Prostate gland (tissue), 2 donors: ENCODE measurements at places on chromosomes 6 and 20. TPM values are rescaled to one million over a fixed set of nuclear protein-coding genes. Genes with fewer than 3 reads are reported as not detected.

BLCAP gene
- total RNA-seq = 93.0 TPM

- no peak for DNase-seq
Measured at GRCh38 chr20:24622856-24623255, 153.4 kb downstream of the SYNDIG1 start.

GRCh38 chr6:94215552-94215951, 796.2 kb upstream of the EPHA7 start:
- DNase-seq = no peak

DNA sequence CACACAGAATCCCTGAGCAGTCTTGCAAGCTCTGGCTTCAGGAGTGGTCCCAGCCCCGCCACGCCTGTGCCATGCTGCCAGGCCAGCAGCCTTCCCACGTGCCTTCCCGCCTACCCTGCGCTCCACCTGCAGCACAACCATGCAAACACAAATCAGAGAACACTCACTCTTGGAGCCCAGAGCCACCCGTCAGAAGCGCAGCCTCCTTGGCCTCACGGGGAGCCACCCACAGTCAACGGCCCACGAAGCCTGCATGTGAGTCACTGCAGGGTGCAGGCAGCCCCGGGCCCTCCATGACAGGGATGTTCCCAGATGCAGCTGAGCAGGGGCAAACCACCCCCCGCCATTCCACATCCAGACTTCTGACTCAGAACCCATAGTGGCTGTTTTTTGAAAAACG, 217.0 kb downstream of the DLL1 start:
- no peak for DNase-seq

DNA sequence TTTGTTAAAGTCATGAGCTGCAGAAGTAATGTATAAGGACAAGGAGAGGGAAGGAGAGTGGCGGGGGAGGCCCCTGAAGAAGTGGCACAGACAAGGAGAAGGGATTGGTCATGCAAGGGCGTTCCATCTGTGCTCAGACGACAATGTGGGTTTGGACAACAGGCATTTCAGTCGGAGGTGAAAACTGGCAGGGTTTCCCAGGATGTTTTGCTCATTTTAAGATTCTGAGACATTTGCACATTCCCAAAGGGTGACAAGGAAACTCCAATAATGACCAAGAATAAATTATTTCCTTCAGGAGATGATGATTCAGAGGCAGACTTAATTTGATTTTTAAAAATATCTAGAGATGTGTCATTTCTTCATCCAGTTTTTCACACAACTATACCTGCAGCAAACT, 181.8 kb downstream of the HIVEP2 start:
- no peak for DNase-seq
